ENCODE measurements at places on chromosomes 4 and X.
A peak's percentile ranks its signal among the peaks of the same experiment; 100 is the strongest.

- DNase-seq = no peak
Observed at GRCh38 chr4:169270810-169271691, at the start of gene SH3RF1. TSS of gene SH3RF1 (minus strand) at chr4:169270956. CDS start at chr4:169269212, 1,744 bp downstream.

- DNase-seq = no peak
Observed at GRCh38 chrX:22373766-22374165, 101.1 kb downstream of the CBLL2 start.

DNA sequence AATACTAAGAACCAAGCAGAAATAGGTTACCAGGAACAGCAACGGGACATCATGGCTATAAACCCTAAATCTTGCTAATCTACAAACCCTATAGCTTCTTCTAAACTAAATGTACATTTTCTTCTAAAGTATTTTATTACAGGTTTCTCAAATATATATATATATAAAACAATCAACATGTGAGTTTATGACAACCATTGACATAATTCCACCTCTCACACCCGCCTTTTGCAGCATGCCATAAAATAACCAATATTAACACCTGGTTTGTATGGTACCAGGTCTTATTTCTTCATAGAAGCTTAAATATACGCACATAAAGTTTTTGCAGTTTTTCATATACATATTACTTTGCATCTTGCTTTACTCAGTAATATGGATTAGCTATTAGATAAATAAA is 955.3 kb upstream of the LCORL start:
- no peak for DNase-seq

GRCh38 chr4:66023061-66023460 is 352.8 kb upstream of the EPHA5 start:
- DNase-seq = no peak

DNA sequence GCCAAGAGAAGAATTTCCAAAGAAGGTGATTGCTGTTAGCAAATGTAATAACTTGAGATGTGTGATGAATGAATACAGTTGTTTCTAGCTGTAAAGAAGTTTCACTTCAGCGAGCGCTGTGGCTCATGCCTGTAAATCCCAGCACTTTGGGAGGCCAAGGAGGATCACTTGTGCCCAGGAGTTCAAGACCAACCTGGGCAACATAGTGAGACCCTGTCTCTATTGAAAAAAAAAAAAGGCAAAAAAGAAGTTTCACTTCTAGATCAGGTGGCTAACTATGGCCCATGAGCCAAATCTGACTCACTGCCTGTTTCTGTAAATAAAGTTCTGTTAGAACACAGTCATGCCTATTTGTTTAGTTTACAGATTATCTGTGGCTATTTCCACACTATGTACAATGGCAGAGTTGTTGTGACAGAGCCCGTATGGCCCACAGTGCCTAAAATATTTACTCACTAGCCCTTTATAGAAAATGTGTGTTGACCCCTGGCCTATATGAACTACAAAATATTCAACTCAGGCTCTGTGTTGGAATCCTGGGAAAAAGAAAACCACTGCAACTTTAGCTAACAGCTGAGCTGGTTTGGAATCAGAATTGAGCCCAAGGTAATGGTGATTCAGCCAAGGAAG is 54.1 kb upstream of the PRPS1 start:
- DNase-seq = no peak

DNA sequence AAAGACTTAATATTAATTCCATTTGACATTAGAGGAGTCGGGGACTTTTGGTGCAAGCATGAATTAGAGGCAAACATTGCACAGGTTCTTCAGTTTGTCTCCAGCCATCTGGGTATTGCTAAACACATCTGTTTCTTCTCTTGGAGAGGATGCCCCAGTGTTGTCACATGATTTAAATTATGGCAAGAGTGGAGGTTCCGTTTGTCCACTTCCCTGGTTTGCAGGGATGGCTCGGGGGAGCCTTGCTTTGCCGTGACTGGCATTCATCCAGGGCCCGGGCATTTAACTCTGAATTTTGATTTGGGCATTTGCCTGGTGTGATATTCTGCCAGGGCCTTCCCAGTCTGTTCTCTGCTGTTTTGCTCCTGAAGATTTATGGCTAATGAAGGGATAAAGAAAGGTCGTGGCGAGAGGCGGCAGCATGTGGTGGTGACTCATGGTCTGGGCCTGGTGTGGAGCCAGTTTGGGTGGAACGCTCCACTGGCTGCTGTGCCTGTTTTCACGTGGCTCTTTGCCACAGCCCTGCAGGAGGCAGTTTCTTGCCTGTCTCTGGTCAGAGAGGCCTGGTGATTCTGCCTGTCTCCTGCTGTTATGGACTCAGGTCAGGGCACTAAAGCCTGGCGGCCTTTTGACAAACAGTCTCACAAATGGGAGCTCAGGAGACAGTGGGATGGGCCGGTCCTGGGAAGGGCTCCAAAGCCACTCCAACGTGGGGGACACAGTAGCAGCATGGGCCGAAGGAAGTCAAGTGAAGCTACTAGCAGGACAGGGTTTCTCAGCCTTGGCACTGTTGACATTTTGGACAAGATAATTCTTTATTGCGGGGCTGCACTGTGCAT is 99.4 kb upstream of the PGRMC2 start:
- DNase-seq = peak; percentile 97

All from skeletal muscle cell (primary cell).